AG04450 (cell line): ENCODE measurements at places on chromosomes 12 and 14. TPM values are rescaled to one million over a fixed set of nuclear protein-coding genes. Genes with fewer than 3 reads are reported as not detected.

DNA sequence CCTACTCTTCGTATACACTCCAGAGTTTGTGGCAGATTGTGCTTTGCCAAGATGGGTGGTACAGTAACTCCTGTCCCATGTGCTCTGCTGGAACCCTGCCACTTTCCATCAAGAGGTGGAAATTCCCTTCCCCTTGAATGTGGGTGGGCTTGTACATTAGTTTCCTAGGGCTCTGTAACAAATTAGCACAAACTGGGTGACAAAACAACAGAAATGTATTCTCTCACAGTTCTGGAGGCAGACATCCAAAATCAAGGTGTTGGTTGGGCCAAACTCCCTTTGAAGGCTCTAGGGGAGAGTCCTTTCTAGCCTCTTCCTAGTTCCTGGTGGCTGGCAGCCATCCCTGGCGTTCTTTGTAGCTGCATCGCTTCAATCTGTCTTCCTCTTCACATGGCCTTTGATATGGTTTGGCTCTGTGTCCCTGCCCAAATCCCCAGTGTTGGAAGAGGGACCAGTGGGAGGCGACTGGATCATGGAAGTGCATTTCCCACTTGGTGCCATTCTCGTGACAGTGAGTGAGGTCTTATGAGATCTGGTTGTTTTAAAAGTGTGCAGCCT is 117.5 kb downstream of the VRK1 start:
- DNase-seq, result no peak

Gene FGD4
- polyA plus RNA-seq, result 4.7 and 5.1 TPM in 2 replicates

DNA sequence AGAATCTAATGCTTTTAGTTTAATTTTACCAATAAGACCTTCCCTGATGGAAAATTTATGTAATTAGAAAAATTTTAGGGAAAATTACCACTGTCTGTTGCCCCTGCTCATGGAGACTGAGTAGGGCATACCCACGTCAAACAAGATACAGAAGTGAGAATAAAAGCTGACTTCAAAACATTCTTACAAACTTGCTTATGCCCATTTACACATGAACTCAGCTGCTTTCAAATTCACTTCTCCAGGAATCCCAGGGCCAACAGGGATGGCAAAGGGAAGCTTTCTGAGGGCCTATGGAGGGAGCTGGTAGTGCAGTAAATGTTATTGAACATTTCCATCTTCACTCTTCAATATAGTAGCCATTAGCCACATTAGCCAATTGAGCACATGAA is 4.8 kb upstream of the NINJ2 start:
- no peak for DNase-seq

- DNase-seq, result no peak
Measured at GRCh38 chr14:104822821-104823615, 22.1 kb downstream of the ZBTB42 start.

Gene ASIC1
- 9.9 and 10.2 TPM in 2 replicates for polyA plus RNA-seq

Gene TAS2R30
- polyA plus RNA-seq, result 0.07 TPM in 1 of 2 replicates, not detected in the other

- DNase-seq, result no peak
Measured at GRCh38 chr14:29217813-29218450, 451.3 kb downstream of the FOXG1 start.

- no peak for DNase-seq
Measured at GRCh38 chr12:31236998-31237637, 88.8 kb downstream of the SINHCAF start.
